ENCODE measurements at places on chromosomes 2 and 18.
A peak's percentile ranks its signal among the peaks of the same experiment; 100 is the strongest.

GRCh38 chr2:54557601-54558187, 101.6 kb downstream of the SPTBN1 start:
- peak; percentile 57 for DNase-seq

- no peak for DNase-seq
Observed at GRCh38 chr18:66638856-66639629, 35.2 kb upstream of the CDH19 start.

GRCh38 chr2:3606370-3607201, 11.7 kb downstream of the COLEC11 start:
- DNase-seq = no peak

DNA sequence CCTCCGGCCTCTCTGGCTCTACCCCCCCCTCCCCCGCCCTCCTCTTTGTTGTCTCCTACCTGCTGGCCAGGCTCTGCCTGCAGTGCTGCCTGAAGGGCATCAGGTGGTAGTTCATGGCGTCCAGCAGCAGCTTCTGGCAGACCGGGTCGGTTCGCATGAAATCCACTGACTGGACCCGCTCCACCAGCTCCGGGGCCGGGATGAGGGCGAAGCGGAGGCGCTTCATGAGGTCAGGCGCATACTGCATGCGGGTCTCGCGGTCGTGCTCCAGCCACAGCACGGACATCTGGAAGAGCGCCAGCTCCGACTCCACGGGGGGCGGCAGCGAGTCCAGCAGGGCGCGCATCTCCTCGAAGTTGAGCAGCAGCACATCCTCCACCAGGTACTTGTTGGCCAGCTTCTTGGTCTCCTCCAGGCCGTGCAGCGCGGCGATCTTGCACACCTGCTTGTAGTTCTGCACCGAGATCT, 3.2 kb downstream of the KLHL14 start:
- DNase-seq = no peak

GRCh38 chr18:79064228-79064627, 5.0 kb upstream of the ATP9B start:
- no peak for DNase-seq

DNA sequence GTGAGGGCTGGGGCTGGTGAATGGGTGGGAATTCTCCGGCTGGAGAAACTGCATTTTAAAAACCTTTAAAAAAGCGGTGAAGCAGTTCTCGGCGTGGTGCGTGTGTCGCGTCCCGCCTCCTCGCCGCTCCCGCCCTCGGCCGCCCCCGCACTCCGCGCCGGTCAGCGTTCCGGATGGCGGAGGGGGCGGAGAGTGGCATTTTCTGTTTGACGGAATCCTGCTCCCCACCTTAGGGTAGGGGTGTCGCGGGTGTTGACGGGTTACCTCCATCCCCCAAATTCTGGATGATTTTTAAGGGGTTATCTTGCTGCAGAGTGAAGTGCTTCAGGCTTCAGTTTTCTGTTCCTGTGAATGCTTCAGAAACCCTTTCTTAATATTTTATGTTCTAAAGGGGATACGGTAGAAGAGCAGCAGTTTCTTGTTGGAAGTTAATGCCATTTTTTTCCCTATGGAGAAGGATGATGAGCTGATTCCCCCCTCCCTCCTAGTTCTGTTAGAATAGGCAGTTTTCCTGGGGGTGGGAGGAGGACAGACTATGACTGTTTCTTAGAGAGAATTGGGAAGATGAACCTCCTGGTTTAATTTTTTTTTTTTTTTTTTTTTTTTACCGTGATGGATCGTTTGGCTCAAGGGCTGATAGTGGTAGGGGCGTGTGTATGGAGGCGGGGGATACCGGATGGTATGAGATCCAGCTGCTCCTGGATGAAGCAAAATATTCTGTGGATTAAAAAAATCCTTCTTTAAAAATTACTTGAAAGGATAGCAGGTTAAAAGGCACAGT, 756 bp downstream of the ABI2 start:
- peak; percentile 53 for DNase-seq

- DNase-seq = no peak
Observed at GRCh38 chr2:107747964-107748583, 78.6 kb upstream of the RGPD4 start.

GRCh38 chr2:43139996-43140621, 86.3 kb downstream of the ZFP36L2 start:
- no peak for DNase-seq

DNA sequence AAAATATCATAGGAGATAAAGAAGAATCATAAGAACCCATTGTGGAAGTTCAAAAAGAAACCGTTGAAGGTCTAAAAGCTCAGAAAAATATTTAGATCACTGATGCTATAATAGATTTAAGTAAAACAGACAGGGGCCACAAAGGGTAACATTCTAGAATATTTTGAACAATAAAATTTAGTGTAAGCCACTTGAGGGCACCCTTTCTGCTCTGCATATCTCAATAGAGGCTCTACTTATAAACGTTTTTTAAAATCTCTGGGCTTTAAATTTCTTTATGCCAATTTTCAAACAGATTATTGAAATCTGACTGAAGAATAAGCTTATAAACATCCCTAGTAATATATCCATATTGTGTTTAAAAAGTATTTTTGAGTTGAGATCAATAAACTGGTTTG, 57.6 kb upstream of the IL1RL1 start:
- DNase-seq = no peak

DNA sequence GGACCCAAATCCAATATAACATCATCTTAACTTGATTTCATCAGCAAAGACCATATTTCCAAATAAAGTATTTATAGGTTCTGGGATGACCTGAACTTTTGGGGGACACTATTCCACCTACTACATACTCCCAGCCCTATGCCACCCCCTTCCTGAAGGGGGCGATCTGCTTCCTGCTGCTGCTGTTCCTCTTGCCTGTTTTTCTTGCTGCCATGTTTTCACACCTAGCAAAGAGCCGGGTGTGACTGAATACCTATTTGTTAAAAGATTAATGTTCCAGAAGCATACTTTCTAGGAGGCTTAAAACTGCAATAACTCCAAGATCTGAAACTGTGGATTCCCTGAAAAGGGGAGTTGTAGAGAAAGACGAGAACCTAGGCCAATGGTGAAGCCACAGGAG, 89.7 kb downstream of the ICOS start:
- DNase-seq = no peak

GRCh38 chr2:174877301-174877700, 113.0 kb upstream of the CHRNA1 start:
- DNase-seq = no peak

DNA sequence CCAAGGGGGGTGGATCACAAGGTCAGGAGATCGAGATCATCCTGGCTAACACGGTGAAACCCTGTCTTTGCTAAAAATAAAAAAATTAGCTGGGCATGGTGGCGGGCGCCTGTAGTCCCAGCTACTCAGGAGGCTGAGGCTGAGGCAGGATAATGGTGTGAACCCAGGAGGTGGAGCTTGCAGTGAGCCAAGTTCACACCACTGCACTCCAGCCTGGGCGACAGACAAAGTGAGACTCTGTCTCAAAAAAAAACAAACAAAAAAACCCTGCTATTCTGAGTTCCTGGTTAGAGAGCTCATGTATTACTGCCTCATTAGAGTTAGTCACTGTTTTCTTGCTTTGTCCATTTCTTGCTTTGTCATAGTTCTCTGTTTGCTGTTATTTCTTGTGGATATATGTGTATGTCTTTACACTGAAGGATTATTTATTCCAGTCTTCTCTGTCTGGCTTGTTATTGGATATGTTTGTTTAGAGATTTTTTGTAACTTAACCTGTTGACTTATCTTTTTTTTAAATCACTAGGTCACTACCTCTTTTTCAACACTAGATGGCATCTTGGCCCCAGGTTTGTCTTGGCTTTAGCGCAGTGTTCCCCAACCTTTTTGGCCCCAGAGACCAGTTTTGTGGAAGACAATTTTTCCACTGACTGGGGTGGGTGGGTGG, 17.0 kb downstream of the TTLL4 start:
- DNase-seq = no peak

- no peak for DNase-seq
Observed at GRCh38 chr2:183063083-183063482, 15.5 kb upstream of the DUSP19 start.

DNA sequence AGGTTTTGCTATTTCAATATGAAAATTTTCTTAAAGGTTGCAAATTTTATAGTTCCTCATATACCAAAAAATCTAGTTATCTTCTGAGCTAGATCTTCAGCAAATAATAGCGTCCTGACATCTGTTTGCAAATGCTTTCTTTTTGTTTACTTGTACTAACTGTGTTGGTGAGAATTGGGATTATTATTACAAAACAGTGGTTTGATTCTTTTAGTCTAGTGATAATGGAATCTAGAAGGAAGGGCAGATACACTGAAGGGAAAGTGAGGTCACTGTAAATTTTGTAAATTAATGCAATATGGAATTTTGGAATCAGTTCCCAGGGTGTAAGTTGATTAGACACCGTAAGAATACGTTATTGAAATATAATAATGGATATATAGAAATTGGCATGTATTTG, 36.2 kb upstream of the NT5C1B start:
- no peak for DNase-seq

DNA sequence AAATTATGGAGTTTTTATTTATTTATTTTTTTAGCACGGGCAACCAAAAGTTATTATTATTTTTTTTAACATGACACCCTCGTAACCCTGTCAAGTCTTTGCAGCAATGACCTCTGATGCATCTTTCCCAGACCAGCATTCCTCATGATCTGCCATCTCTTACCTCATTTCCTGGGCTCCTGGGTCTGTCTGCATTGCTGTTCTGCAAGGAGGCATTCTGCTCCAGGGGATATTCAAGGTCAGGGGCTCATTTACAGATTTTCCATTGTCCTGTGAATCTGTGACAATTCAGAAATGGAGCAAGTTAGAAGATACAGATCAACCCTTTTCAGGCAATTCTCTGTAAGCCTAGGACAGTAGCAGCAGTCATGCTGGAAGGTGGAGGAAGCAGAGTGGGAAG, 43.0 kb downstream of the NGEF start:
- no peak for DNase-seq

- peak; percentile 85 for DNase-seq
Observed at GRCh38 chr2:27890924-27891672, 569 bp downstream of the BABAM2 start.

GRCh38 chr18:77911971-77912605, 662.4 kb downstream of the GALR1 start:
- no peak for DNase-seq

DNA sequence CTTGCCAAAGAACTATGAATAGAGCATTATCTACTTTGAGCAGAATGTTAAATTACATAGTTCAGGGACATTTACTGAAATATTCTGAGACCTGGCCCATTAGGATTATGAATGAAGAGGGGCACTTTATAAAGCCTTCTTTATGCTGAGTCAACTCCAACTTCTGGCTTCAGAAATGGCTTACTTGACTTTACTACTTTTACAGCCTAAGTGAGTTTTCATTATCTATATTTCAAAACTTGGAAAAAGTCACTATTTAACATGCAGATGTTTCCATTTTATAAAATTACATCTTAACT, 37.7 kb downstream of the SESTD1 start:
- no peak for DNase-seq

GRCh38 chr2:240112914-240113690, 23.0 kb downstream of the COPS9 start:
- no peak for DNase-seq

DNA sequence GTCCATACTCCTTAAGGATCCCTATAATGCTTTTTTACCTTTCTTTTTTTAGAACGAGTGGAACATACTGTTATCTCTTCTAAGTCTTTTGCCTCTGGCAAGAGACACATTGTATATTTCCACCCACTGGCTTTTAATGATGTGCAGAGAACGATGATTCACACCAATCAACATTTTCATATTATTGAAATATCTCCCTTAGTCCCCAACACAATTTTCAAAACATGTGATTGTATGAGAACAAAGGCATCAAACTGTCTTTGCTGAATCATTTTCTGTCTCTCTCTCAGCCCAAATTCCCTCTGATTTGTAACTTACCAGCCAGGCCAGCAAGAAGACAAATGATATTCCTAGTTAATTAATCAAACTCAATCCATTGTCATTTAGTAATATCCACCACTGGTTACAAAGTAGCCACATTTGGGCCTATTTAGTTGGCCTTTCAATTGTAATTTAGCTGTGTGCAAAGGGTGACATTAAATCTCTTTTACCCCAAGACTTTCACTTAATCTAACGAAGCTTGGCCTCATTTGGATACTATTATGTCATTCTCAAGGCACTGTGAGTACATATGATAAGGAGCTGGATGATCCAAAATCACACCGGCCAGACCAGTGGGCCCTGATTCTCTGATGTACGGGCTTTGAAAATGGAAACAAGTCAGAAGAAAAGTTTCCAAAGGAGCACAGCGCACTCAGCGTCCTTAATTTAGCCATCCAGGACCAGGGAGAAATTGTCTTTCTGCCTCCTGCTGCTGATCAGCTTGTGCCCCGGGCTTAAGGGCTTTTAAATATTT, 185.1 kb downstream of the SCG2 start:
- no peak for DNase-seq

DNA sequence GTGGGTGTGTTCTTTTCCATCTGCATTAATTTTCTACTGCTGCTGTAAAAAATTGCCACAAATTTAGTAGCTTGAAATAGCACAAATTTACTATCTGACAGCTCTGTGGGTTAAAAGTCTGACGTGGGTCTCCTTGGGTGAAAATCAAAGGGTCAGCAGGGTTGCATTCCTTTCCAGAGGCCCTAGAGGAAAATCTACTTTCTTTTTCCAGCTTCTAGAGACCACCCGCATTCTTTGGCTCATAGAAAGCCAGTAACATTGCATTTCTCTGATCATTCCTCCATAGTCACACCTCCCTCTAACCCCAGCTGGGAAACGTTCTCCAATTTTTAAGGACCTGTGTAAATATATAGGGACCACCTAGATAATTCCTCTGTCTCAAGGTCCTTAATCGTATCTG, 128.8 kb downstream of the ATL2 start:
- no peak for DNase-seq

DNA sequence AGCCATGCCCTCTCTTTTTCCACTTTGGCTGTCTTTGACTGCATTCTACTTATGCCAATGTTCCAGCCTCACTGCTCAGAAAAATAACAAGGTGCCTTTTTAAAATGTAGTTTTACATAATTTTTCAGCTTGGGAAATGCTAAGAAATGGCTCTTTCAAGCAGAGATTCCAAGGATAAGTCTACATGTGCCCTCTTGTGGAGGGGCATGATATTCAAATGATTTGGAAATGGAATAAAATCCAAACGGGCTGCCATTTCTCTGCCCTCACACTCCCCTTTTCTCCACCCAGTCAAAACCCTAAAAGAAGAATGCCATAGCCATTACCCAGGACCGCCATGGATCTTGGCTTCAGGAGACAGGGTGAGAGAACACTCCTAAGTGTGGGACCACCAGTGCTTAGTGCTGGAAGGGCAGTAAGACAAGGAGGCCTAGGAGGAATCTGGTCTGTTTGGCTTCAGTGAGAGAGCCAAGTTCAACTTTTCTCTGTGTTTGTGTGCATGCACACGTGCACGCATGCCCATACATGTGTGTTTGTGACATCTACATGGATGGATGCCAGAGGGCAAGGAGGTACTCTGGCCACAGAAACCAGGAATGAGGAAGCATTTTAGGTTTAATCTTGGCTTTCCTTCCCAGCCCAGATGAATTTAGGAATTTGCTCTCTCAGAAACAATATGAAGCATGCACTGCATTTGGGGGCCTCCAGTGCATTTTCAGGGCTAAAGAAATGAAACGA, 174.0 kb upstream of the SLC14A2 start:
- no peak for DNase-seq
